ENCODE measurements at places on chromosomes 6 and 20. TPM values are rescaled to one million over a fixed set of nuclear protein-coding genes. Genes with fewer than 3 reads are reported as not detected.

The PAK5 gene
- not detected for total RNA-seq

DNA sequence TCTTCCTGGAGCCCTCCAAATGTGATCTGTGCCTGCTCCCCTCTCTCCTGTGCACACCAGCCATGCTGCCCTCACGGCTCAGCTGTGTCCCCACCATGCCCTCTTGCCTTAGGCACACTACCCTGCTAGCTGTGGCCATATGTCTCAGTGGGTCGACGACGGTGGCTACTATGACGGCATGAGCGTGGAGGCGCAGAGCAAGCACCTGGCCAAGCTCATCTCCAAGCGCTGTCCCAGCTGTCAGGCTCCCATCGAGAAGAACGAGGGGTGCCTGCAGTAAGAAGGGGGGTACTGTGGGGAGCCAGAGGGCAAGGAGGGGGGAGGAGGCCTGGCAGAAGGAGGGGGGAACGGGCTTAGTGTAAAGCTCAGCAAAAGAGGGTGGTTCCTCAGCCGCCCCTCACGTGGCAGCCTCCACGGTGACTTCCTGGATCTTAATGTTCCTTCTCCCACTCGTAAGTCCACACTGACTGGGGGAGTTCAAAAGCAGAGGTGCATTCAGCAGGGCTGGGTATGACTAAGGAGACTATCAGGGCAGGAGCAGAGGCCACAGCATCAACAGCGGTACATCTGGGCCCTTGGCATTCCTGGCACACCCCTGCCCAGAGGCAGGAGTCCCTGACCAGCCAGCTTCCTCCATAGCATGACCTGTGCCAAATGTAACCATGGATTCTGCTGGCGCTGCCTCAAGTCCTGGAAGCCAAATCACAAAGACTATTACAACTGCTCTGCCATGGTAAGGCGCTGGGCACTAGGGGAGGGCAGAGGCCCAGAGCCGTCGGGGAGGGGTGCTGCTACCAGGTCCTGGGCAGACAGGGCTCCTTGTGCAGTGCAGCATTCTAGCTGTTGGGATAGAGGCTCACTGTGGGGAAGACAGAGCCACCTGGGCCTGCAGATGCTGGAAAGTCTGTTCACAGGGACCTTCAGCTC, 8.0 kb downstream of the DNPH1 start:
- peaks cover 14% of the 10 kb centered on the region for H3K4me1 ChIP-seq
- H3K27ac ChIP-seq, result no peak overlapping the region
- H3K4me3 ChIP-seq, result no peak overlapping the region
- H3K27me3 ChIP-seq, result no peaks in the 10 kb centered on the region

The GNMT gene
- total RNA-seq, result 0.45 TPM

The HDGFL1 gene
- not detected for total RNA-seq

- peaks cover 19% of the 10 kb centered on the region for H3K4me1 ChIP-seq
- no peak overlapping the region for H3K27ac ChIP-seq
- no peak overlapping the region for H3K4me3 ChIP-seq
Observed at GRCh38 chr6:170008294-170008785, 256.9 kb downstream of the ERMARD start.

The DUSP15 gene
- 6.2 TPM for total RNA-seq

- no peak overlapping the region for H3K4me3 ChIP-seq
- H3K4me1 ChIP-seq, result peaks cover 68% of the 10 kb centered on the region
- no peaks in the 10 kb centered on the region for H3K27me3 ChIP-seq
- H3K36me3 ChIP-seq, result no peaks in the 10 kb centered on the region
- peak overlapping the region; percentile 67 for H3K27ac ChIP-seq
Observed at GRCh38 chr20:50138120-50138478, 15.4 kb downstream of the PEDS1 start.

The ARFGEF3 gene
- total RNA-seq, result 2.7 TPM
